Stimulated activated CD4-positive, alpha-beta T cell treated with anti-CD3 and anti-CD28 coated beads, Interleukin-1b, Interleukin-23, amount 100 ng/mL, for 1 hour (primary cell): ENCODE measurements at places on chromosomes 6 and 20.

GRCh38 chr6:33578588-33579011 lies 1.5 kb downstream of the BAK1 start:
- no peak for DNase-seq

DNA sequence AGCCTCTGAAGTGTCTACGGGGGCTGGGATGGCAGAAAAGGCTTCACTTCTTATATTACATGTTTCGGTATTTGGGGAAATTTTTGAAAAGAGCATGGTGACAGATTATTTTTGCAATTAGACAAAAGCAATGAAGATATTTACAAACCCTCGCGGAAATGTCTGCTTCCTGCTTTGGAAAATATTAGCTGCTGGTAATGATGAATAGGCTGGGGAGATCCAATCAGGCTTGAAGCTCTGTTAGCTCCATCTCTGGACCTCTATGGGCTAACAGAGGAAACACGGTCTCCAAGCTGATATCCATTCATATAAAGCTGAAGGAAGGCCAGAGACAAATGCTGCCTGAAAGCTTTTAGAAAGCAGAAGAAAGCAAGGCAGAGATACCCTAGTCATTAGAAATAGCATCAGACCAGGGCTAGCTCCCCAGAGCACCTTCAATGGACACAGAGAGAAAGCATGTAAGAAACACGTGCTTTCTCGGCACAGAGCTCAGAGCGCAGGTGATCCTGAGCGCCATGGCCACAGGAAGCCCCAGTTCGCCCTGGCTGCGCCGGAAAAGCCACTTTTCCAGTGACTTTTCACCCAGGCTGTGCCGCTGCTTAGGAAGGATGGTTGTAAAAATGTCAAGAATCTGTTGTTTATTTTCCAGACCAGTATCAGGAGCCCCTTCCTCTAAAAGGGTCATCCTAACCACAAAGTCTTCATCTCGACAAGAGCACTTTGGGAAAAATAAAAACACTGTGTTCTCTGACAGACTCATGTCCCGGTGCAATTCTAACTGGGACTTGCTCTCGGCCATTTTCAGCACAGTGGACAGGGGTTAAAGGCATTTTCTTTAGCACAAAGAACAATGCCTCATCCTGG lies 68.5 kb upstream of the NFATC2 start:
- no peak for DNase-seq

DNA sequence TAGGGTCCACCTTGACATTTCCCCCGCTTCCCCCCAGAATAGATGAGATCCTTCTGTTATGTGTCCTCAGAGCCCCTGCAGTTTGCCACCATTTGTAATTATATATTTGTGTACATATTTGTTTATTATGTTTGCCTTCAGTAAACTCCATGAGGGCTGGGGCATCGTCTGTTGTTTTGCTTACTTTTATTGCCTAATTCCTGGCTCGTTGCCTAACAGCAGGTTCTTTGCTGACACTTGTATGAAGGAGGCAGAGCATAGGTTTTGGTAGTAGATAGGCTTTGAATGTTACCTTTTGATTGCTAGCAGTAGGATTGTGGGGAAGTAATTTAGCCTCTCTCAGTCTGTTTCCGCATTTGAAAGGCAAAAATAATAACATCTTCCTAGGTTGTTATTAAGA lies 9.9 kb downstream of the MAP3K4 start:
- DNase-seq = no peak

DNA sequence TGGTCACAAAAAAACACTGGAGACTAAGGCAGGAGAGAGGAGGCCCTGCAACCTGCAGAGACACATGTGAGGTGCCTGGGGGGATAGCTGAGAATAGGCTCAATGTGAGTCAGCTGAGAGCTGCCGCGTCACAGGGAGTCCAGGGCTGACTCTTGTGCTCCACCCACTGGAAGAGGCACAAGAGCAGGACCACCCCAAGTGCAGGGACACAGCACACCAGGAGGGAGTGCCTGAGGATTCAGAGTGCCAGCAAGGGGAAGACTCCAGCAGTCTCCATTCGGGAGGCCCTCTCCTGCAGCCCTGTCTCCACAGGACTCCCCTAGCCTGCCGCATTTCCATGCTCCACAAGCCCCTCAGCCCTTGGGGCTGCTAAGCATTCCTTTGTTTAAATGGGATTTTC lies 105.5 kb downstream of the HUS1B start:
- DNase-seq = no peak

DNA sequence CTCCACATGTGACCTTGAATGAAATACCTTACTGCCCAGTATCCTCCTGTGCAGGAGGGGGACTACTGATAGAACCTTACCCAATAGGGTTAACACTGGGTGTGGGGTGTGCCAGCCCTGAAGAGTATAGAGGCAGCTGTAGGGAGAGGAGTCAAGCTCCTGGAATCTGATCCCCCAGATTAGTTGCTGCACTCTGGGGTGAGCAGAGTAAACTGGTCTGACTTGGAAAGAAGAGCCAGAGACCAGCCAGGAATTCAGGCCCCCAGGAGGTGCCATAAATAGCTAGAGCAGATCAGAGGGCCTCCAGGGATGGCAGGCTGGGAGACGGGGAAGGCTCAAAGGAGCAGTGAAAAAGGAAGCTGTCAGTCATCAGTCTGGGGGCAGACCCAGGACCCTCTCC lies 3.5 kb upstream of the APOBEC2 start:
- no peak for DNase-seq
